ENCODE measurements at places on chromosomes 6 and 20.

DNA sequence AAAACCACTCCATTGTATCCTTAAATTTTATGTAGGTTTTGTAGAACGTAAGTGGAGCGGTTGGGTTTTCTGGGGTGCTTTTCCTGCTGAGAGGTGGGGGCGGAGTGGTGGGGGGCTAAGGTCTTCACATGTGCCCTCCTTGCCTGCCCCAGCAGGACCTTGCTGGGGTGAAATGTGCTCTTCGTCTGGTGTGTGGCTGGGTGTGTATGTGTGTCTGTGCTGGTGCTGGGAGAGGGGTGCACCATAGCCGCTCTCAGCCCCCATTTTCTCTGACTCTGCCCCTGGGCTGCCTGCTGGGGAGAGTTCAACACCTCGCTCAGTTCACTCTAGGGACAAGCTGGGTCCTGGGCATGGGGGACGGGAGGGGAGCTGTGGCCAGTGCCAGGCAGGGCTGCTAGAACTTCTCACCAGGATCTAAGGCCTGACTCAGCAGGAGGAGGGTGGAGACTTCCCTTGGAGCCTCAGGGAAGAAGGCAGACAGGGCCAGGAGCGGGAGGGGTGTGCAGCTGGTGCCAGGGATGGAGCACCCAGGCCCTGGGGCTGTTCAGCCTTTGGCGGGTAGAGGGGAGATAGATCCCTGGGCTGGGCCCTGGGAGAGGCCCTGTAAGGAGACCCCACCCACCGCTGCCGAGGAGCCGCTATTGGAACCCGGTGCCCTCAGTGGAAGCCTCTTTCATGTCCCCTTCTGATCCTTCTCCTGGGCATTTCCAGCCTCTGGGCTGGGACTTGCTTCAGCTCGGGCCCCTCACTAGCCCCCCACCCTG, 4.8 kb downstream of the SOX18 start:
- no peak for DNase-seq

DNA sequence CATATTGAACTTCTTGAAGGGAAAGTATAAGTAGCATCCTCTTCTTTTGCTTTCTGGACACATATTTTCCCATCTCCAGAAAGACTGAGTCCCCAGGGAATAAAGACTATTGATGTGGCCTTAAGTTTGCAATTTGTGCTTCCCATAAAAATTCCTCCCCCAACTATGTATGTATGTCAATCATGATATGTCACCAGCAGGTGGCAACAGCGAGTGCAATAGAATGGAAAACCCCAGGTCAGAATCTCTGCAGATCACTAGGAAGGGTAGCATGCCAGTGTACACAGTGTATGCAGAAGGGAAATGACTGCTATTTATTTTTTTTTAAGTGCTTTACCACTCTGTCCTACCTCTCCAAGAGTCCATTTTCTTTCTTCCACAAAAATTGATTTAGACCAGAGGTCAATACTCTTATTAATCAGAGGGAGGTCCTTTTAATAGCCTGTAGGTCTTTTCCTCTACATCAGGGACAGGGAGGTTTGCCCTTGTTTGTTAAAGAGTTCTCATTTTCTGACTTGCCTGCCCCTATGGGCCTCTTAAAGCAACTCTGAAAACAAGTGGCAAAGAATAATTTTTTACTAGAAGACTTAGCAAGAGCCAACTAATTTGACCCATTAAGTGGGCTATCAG, 61.4 kb downstream of the BMP2 start:
- DNase-seq = peak; percentile 6

GRCh38 chr6:139955366-139956155, 581.1 kb upstream of the CITED2 start:
- DNase-seq = no peak

- no peak for DNase-seq
Observed at GRCh38 chr6:72416744-72417465, 205.0 kb upstream of the KCNQ5 start.

DNA sequence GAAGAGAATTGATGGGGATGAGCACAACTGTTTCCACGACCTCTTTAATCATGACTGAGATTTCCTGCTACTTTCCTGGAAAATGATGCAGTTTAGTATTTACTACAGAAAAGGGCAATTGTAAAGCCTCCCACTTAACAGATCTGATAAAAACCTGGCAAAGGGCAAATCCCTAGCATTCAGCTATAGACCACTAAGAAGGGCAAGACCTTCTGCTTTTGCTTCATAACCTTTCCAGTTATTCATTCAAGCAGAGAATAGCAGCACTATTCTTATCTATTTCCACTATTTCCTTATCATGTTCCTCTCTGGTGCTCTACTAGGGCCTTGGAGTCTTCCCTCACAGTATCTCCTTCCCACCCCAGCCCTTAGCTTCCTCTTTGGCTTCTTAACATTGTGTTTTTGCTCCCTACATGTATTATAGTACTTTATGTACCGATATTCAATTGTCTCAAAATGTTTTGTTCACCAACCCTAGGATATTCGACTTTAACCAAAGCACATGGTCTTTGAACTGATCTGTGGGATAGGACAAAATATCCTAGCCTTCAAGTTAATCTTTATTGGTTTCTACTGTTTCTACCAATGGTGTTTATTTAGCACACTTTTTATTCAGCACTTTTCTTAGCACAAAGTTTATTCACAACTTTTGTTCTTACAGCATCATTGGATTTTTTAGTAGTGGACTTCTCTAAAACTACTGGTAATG, 32.7 kb upstream of the MANEA start:
- DNase-seq = no peak

GRCh38 chr20:57787990-57788781, 78.4 kb upstream of the PMEPA1 start:
- no peak for DNase-seq

DNA sequence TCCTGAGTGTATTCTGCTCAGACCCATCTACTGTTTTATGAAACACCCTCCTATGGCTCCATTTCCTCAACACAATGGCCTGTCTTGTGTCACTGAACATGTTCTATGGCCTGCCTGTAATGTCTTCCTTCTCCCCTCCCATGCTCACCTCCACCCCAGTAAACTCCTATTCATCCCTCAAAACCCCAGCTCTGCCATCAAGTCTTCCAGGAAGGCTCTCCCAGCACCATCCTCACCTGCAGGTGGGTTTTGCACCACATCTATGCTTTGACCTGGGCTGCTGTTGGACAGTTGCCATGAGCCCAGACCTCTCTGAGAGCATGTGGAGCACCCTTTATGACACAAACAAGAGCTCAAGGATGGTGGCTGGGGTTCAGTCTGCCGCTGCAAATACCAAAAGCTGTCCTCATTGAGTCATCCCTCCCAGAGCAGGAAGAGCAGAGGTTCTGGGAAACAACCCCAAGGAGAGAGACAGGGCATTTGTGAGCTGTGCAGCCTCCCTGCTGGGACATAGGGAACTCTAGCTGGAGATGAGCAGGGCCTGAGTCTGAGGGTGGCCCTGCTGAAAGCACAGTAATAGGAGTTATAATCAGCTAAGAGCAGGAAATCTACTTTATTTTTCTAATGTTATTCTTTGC, 93.8 kb upstream of the CD93 start:
- no peak for DNase-seq

- no peak for DNase-seq
Observed at GRCh38 chr6:78513856-78514255, 353.5 kb upstream of the IRAK1BP1 start.

GRCh38 chr6:53301801-53302537, 46.8 kb downstream of the ELOVL5 start:
- no peak for DNase-seq

DNA sequence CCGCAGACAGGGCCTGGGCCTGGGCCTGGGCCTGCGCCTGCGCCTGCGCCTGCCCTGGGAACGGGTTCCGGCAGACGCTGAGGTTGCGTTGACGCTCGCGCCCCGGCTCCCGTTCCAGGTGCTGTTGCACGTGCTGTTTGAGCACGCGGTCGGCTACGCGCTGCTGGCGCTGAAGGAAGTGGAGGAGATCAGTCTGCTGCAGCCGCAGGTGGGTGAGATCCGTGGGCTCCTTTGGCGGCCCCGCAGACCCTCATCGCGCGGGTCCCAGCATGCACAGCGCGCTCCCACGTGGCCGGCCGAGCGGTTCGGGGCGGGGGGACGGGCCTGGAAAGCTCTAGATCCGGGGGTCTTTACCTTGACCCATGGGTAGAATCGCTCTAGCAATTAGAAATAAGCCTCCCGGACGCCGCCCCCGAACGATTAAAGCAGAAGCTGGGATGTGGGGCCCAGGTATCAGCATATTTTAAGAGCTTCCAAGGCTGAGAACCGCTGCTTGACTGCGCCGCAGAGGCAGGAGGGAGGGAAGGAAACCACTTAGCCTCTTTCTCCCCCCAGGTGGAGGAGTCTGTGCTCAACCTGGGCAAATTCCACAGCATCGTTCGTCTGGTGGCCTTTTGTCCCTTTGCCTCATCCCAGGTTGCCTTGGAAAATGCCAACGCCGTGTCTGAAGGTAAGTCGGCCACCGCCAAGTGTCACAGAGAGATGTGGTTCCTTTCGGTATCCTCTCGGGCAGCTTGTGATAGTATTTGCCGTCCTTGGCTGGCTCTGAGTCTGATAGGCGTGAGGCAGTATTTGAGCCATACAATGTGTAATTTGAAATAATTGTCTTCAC, 508 bp downstream of the NOP56 start:
- DNase-seq = no peak

DNA sequence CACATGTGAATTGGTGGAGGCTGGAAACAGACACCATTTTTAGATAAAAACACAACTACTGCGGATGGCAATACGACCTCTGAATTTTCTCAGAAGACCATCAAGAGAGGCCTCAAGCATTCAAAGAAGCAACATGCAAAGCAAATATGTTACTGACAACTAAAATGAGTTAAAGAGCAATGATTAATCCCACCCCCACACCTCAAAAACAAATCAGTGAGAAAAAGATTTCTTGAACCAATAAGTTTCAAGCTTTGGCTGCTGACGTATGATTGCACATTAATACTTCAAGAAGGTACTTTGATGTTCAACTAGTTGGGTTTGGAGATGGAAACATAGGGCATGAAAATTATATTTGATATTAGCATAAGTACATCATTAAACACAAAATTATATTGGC, 982 bp downstream of the MMUT start:
- no peak for DNase-seq

GRCh38 chr20:48769069-48769983, 58.5 kb downstream of the PREX1 start:
- peak; percentile 94 for DNase-seq

DNA sequence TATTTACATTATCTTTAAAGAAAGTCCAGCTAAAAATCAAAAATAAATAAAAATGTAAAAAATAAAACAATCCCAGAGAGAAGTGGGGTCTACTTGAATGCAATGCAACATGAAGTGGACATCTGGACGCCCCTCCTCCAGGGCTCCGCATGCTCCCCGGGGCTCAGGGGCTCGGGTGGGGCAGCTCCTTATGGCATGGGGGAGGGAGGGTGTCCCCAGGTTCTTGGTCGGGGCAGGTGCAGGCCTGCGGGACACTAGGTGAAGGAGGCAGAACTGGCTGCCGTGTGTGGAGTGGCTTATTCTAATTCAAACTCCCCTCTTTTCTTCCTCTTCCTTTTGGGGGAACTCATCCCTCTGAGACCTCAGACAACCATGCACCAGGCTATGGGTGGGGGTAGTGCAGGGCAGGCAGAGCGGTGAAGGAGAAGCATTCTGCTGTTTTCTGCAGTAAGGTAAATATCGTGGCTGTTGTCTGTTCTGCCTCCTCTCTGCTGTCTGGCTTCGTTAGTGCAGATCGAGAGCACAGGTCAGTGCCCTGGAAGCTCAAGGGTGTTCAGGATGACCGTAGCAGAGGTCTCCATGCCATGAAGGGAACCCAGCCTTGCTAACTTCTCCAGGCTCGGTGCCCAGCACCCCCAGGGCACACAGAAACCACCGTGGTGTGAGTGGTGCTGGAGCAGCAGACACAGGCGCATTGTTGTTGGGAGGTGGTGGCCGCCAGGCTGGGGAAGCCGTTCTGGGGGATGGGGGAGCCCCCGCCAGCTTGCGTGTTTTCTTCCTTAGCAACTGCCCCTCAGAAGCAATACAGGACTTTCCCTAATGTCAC, 82.6 kb downstream of the TTLL2 start:
- DNase-seq = no peak

DNA sequence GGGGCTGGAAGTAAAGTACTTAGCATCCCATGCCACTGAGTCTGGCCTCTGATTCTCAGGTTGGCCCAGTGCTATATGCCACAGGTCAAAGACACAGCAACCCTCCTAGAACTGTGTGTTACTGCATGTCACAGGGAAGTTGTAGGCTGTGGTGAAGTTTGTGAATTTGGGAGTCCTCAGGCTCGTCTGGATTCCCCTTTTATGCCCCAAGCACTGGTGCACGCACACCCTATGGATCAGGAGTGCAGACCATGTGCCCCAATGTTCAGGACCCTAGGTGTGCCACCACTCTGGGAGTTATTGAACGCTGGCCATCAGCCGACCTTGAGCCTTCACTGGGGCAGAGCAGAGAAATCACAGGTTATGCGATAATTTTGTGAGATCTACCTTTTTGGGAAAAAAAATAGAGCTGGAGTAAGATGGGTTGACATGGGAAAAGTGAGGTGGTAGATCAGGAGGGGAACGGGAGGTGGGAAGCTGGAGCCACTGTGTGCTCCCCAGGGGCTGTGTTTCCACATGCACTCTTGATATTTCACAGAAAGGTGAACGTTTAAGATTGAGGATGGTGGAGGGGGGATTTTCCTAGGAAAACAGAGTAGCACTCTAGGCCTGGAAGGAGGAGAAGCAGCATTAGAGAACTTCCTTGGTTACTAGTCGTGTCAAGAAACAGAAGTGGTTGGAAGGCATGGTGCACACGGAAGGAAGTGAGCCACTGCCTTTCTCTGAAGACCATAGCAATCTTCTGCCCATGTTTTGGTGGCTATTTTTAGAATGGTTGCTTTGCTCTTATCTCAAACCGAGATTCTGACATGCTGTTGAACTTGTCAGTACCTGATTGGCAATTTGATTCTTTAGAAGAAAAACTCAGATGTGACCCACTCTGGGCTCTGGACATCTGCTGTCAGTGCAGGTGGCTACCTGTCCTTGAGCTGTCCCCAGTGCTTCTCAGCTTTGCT, 44.1 kb downstream of the DUSP22 start:
- DNase-seq = peak; percentile 22

DNA sequence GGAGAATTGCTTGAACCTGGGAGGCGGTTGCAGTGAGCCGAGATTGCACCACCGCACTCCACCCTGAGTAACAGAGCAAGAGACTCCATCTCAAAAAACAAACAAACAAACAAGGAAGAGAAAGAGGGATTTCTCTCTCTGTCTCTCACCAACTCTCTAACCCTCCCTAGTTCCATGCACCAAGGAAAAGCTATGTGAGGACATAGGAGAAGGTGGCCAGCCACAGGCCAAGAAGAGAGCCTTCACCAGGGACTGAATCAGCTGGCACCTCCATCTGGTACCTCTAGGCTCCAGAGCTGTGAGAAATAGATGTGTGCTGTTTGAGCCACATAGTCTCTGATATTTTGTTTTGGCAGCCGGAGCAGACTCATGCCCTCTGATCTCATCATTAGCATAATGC, 9.0 kb upstream of the FAM110A start:
- no peak for DNase-seq

DNA sequence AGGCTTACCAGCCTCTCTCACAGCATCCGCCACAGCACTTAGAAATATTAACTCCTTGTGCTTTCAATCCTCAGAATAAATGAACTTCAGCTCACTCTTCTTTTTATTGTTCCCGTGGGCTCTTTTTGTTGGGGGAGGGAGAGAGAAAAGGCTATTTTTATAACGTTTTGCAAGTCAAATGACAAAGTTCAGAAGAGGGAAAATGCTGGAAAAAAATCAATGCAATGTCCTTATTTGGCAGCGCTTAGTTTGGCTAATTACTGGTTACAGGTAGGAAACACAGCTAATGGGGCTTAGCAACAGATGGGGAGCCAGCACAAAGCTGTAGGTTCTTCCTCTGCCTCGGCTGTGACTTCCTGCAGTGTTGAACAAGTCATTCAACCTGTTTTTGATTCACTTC, 1067.0 kb upstream of the MAP3K7 start:
- DNase-seq = no peak

All from T-helper 2 cell treated with Interferon-gamma antibody and Interleukin-4, amounts not matched to agents 5 μg/mL and 100 μg/mL, for 36 hours (primary cell).